ENCODE measurements at places on chromosomes 3 and 15.

- DNase-seq, result no peak
These were observed 13.4 kb upstream of the STRA6 start for GRCh38 chr15:74215958-74216357.

GRCh38 chr15:63236272-63236671, 41.1 kb upstream of the APH1B start:
- peak; percentile 48 for DNase-seq

DNA sequence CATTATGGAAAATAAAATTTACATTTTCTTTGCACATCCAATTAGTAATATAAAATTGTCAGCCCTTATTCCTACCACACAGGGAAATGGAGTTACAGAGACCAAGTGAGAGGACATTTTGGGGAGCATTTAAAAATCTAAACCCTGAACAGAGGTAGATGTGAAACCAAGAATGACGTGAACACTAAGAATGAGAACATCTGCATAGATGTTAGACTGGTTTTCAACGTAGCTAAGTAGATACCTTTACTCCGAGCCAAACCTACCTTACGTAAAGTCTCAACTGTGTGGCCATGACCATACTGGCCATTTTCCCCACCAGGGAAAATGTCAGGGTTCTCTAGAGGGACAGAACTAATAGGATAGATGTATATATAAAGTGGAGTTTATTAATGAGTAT, 51.4 kb upstream of the THBS1 start:
- DNase-seq, result no peak

GRCh38 chr3:99536555-99537314, 101.7 kb upstream of the COL8A1 start:
- DNase-seq, result peak; percentile 73

GRCh38 chr3:107446706-107447105, 69.5 kb downstream of the CCDC54 start:
- no peak for DNase-seq

GRCh38 chr15:81157195-81157938, 23.3 kb downstream of the CFAP161 start:
- peak; percentile 17 for DNase-seq

DNA sequence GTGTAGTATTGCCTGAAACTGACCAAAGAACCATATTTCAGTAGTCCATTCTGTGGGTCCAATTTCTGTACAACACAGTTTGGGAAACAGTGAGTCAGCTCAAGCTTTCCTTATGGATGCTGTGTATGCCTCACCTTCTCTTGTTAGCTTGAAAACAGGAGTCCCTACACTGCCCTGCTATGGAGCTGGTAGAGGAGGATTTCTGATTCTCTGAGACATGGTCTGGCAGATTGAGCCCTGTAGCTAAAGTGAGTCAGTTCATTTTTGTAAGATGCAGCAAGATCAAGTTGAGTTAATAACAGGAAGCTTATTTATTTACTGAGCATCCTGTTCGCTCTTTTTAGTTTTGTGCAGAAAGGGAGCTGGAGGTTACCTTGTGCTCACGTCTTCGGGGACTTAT, 424.1 kb upstream of the RBMS3 start:
- DNase-seq, result no peak

DNA sequence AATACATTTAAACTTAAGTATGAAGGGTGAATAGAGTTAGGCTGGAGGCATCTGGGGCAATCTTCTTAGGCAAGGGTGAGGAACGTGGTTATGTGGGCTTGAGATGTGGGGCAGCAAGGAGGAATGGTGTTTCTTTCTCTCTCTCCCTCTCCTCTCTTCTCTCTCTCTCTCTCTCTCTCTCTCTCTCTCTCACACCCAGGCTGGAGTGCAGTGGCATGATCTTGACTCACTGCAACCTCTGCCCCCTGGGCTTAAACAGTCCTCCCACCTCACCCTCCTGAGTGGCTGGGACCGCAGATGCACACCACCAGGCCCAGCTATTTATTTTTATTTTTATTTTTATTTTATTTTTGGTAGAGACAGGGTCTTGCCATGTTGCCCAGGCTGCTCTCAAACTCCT, 4.0 kb upstream of the MGA start:
- DNase-seq, result no peak

- peak; percentile 53 for DNase-seq
These were observed 25.1 kb downstream of the SNX33 start for GRCh38 chr15:75672646-75673425.

GRCh38 chr3:100210772-100211135, 50.0 kb upstream of the TBC1D23 start:
- DNase-seq, result peak; percentile 96

GRCh38 chr15:67967871-67968431, 86.2 kb upstream of the PIAS1 start:
- DNase-seq, result peak; percentile 32

GRCh38 chr3:153590051-153590450, 428.0 kb downstream of the RAP2B start:
- DNase-seq, result no peak

DNA sequence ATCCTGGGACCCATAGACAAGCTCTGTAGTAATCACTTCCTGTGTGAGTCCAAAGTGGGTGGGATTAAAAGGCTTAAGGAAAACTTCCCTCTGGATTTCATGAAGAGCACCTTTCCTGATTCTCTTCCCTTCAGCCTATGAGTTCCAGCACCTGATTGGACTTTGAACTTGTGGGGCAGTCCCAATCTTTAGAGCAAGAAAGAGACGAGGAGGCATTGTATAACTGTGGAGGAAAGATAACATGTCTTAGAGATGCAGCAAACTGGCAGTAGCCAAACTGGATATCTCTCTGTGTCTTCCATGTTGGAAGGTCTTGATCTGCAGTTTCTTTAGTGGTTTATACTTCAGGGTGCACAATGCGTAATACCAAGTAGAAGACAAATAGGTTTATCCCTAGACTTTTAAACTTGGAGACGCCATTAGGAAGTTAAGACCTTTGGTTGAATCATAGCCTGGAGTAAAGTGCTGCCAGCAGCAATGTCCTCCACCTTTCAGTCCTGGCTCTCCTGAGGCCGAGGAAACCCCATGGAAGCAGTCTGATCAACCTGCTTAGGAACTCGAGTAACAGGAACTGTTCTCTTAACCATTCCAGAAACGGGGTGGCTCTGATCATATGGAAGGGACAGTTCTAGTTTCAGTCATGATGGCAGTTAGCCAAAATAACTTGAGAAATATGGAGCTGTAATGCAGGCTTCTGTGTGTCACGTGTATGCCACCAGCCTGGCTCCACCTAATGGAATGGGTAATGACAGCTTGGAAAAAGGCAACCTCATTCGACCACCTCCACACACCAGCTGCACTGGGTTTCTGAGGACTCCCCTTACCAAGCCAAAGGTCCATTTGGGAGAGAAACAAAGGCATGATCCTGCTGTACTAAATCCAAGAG, 4.7 kb downstream of the EIF1B start:
- peak; percentile 52 for DNase-seq

GRCh38 chr3:171506743-171507319, 46.6 kb upstream of the TNIK start:
- DNase-seq, result no peak

- no peak for DNase-seq
These were observed 398.5 kb downstream of the ERC2 start for GRCh38 chr3:56069766-56070165.

DNA sequence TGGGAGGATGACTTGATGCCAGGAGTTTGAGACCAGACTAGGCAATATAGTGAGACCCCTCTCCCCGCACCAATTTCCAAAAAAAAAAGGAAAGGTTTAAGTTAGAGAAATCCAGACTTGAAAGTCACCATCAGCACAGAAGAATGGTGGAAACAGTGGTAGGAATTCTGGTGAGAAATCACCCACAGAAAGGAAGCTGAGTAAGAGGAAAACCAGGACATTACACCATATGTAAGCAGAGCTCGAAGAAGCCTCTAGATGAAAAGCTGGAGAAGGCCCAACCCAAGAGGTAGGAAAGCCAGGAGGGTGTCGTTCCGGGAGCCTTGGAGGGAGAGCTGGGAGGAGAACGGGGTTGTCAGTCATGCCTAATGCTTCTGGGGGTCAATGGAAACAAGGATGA, 40.5 kb downstream of the RASGRP1 start:
- DNase-seq, result no peak

- DNase-seq, result no peak
These were observed 78.1 kb downstream of the LSM3 start for GRCh38 chr3:14256561-14257342.

- DNase-seq, result no peak
These were observed 4.7 kb upstream of the NRROS start for GRCh38 chr3:196634829-196635228.

- DNase-seq, result no peak
These were observed 75.5 kb downstream of the SCN10A start for GRCh38 chr3:38740537-38740936.

- no peak for DNase-seq
These were observed 63.7 kb upstream of the SENP5 start for GRCh38 chr3:196803891-196804468.

GRCh38 chr3:172347895-172348679, 100.2 kb downstream of the GHSR start:
- no peak for DNase-seq

DNA sequence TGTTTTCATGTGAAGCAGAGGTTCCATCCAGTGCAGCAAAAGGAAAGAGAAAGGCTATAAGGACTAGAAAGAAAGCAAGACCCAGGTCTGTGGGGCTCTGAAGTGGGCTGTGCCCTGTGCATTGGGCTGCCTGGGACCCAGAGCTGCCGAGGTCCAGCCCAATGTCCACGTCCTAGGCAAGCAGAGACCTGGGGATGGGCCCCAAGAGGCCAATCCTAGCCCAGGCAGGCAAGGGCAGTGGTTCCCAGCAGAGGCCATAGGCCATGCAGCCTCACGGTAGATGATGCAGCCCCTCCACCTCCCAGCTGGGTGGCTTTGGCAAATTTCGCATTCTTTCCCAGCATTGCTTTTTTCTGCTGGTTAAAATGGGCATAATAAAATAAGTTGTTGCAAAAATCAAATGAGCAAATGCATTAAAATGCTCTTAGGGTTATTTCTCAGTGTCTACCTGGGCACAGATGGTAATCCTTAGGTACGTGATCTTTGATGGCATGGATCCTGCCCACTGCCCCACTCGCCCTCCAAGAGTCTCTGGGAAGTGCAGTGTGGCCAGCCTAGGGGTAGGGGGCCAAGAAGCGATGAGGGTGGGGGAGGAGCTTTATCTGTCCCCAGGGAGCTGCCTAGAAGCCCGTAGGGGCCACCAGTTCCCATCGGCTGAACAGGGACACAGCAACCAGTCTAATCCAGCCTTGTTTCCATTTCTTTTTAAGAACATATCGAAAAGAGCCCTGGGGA, 22.3 kb upstream of the GP9 start:
- DNase-seq, result no peak

GRCh38 chr3:188627652-188628051, 473.7 kb downstream of the LPP start:
- DNase-seq, result peak; percentile 79

DNA sequence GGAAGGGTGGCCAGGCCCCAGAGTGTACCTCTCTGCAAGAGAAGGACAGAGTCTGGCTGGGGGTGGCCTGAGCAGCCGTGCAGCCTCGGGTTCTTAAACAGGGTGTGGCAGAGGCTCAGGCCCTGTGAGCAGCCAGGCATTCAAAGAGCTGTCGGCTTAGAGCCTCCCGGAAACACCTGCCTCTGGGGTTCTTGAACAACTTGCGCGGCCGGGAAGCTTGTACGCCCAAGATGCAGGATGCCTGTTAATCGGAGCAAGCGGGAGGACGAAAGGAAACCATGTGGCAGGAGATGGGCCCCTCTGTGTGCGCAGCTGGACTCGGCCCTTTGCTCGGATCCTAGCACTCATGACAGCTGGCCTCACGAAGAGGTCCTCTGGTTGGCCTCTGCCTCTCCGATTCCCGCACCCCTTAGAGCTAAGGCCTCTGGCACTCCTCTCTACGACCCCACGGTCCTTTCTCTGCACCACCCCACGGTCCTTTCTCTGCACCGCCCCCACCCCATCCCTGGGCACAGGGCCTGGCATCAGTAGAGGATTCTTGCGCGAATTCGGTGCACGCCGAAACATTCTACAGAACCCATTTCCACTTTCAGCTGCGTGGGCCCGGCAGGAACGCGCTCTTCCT, 23.9 kb upstream of the TXNRD3 start:
- no peak for DNase-seq

- no peak for DNase-seq
These were observed 68.0 kb downstream of the CASR start for GRCh38 chr3:122251428-122251827.

DNA sequence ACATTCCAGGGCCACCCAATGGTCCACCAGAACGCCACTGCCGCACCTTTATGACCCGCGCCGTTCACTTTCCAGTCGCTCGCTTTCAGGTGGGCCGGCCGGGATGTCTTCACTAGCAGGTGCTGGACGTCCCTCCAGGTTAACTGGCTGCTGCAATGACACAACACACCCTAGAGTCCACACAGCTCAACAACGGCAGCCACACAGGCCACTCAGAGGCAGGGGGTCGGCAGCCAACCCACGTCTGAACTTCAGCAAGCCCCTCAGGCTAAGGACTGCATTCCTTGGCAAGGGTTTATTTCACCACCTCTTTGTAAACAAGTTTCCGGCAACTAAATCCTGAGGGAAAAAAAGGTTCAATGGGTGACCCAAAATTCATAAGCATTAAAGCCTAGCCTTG, 89.2 kb upstream of the SNRPA1 start:
- DNase-seq, result no peak

- DNase-seq, result no peak
These were observed 104.9 kb upstream of the TGFBR2 start for GRCh38 chr3:30501526-30501925.

DNA sequence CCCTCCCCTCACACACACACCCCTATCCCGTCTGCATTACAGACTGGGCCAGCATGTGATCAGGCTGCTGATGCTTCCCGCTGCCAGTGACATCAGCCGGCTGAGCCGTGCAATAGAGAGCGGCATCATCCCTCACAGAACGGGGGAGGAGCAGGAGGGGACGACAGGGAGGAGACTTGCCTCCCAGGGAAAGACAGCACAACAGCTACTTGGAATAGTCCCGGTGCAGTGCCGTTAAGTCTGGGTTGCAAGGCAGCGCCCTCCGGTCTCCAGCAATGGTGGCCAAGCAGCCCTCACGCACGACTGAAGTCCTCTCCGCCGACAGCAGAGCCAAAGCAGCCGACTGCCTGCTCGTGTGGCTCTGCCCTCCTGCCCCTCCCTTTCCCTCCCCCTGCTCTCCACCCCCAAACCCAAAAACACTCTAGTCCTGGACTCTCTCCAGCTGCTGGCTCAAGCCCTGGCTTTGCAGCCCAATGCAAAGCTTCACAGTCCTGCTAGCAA, 31.5 kb upstream of the RPS17 start:
- peak; percentile 60 for DNase-seq

- no peak for DNase-seq
These were observed 3.0 kb upstream of the SPG11 start for GRCh38 chr15:44666210-44667038.

DNA sequence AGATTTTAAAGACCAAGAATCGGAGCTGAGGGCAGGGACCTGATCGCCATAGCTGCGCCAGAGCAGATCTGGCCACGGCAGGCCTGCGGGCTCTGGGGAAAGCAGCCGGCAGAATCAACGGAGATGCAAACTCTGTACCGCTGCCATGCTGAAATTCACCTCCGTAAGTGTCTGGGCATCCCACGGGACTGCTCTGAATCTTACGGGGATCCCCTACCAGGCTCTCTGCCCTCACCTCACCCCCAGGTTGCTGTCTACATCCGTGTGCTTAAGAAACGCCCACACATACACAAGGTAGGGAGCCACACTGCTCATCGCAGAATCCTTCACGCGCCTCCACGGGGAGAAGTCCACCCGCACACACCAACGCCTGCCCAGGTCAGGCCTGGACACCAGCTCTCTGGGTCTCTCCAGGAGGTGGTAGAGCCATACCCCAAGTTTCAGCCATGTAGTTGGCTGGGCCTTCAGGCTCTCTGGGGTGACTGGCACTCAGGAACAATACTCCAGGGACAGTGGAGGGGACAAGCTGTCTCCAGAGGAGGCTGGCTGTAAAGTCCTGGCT, 33.5 kb downstream of the FAM174B start:
- no peak for DNase-seq
